NCI-H510A treated with DMSO at 0.1 percent for 48 hours (cell line): ENCODE measurements at places on chromosomes 7 and 10.

GRCh38 chr7:157688533-157689268 is 351.9 kb downstream of the DNAJB6 start:
- DNase-seq = no peak

DNA sequence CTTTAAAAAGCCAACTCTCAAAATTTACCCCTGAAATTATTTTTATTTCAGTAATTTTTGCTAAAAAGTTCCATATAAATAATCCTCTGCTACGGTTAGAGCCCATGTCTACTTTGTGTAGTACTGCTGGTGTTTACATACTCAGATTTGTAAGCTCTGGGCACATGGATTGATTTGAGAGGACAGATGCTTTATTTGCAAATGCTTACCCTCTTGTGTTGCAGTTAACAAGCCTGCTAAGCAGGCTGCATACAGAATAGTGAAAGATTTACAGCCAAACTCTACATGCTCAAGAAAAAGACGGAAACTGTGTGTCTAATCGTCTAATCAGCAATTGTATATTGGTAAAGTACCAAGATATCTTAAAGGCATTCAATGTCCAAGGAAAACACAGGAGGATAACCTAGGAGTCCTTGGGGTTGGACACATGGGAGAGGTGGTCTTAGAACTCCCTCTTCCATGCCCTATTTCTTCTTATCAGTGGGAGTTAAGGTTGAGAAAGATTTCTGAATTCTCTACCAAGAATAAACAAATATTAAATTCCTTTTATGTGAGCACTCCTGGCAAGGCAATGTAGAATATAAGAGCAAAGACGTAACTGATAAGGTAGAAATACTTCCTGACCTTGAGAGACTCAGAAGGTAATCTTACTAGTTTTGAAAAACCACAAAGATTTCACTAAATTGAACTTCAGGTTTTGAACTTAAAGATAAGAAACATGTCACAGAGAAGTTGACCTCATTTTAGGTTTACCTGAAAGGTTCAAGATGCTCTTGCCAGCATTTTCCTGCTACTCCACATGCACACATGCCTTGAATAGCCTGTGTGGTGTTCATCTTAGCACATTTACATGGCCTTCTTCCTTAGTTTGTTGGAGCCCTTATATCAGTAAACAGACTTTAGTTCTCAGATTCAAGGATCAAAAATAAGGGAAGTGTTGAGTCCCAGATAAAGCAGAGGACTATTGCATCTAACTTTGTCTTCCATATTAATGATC is 1216.5 kb downstream of the SORCS3 start:
- DNase-seq = no peak

- no peak for DNase-seq
These were observed 13.5 kb upstream of the BAIAP2L1 start for GRCh38 chr7:98414205-98414900.

- DNase-seq = no peak
These were observed 115.6 kb downstream of the TWIST1 start for GRCh38 chr7:19001854-19002253.

DNA sequence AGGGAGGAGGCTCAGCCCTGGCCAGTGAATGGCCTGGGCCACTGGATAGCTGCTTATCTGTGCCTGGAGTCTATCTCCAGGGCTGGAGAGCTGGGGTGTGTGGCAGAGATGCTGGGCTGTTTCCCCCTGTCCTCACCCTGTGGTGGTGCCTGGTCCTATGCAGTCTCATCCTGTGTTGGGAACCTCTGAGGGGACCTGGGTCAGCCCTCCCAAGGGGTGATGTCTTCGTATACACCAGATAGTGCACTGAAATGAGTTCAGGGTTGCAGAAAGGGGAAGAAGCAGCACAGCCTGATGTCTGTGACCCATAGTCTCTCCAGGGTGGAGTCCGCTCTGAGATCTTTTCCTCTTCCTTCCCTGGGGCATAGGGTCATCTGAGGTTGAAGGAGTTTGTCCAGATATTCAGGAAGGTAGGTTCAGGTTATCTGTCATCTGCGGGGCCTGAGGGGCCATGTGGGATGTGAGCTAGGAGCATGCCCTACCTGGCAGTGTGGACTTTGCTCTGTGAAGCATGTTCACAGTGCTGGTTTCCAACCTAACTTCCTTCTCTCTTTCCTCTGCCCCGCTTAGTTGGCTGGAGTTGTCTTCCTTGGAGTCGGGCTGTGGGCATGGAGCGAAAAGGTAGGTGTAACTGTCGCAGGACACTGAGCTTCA is 33.4 kb upstream of the SH2D4B start:
- no peak for DNase-seq

- DNase-seq = no peak
These were observed 6.5 kb downstream of the DUSP5 start for GRCh38 chr10:110504111-110504735.

- DNase-seq = peak; percentile 46
These were observed 29.8 kb upstream of the GNA12 start for GRCh38 chr7:2873686-2874551.

DNA sequence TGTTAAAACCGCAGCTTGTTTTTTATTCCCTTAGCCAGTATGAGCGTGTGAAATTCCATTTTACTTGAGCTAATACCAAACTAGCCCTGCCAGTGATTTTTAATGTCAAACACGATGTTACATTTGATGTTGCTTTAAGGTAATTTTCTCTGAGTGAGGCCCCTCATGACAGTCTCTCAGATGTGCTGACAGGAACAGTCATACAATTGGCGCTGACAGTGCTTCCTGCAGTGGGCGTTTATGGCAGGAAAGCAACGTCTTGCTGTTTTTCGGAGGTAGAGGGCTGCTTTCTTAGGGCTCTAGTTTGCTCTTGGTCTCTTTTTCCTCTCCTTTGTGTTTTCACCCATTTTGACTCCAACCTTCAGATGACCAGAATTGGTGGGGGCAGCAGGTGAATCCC is 19.3 kb downstream of the PON1 start:
- DNase-seq = no peak

DNA sequence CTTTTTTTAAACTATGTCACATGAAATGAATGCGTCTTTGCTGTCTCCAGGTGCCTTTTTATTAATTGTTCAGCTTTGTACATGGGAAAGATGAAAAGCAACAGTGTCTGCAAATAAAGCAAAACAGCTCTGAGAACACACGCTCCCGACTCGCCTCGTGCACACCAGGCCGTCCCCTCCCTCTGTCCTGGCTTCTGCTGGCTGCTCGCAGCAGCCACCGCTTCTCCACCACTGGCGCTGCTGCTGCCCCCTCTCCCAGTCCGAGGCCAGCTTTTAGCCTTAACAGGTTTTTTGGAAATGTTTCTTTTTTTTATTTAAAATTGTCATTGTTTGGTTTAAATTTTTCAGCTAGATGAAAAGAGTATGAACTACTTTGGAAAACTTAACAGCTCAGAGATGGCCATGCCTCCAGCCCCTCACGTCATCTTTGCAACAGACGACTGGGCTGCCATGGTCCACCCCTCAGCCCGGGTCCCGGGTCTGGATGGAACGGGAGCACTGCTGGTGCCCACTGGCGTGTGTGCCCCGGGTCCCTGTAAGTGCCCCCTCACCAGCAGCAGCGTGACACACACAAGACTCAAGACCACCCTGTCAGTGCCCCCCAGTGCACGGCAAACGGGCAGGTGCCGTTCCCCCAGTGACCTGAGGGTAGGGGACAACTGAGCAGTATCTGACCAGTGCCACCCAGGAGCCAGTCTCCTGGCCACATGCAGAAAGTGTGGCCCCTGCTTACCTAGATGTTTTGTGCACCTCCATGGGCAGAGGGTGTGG is 415.6 kb upstream of the FOXK1 start:
- DNase-seq = no peak

DNA sequence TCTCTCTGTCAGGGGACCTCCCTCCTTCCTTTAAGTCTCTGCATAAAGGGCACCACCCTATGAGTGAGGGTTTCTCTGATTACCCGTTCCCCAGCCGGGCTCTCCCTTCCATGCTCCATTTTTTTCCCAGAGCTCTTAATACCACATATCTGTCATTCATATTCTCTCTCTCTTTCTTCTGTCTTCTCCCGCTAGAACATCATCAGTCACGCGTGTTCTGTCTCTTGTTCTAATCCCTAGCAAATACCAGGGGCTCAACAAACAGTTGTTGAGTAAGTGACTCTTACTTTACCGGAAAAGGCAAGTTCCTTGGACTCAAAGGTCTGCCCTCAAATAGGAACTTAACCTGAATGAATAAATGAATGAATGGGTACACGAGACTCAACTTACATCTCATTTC is 68.5 kb downstream of the RSU1 start:
- no peak for DNase-seq

- DNase-seq = no peak
These were observed 70.7 kb upstream of the MKX start for GRCh38 chr10:27816320-27816719.

DNA sequence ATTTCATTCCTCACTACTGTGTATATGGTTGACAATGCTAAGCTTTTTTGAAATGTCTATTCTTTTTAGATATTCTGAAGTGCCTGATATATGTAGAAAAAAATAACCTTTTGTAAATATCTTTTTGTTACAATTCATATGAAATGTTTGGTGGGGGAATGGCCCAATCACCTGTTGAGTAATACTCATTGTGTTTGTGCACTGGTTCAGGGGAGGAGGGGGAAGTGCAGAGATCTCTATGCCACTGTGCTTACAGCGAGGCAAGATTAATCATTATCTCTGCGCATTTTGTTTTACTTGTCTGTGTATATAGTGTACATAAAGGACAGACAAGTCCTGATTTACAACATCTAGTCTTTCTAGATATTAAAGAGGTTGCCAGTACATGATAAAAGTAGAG is 25.2 kb downstream of the NUP42 start:
- DNase-seq = no peak

DNA sequence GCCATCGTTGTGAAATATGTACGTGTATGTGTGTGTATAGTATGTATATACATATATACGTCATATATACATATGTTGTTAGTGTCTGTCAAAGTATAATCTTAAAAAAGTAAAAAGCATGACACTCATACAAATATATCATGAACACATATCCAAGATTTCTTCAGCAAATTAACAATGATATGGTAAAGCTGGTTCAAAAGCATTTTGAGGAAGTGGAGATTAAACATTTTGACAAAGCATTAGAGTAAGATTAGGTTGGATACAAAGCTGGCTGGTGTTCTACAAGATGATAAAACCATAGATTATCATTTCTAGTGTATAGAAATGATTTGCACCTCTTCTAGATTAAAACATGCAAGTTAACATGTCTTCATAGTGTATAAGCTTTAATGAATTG is 771 bp upstream of the NUDCD3 start:
- no peak for DNase-seq

- no peak for DNase-seq
These were observed 23.2 kb downstream of the UPF2 start for GRCh38 chr10:12019283-12019971.

DNA sequence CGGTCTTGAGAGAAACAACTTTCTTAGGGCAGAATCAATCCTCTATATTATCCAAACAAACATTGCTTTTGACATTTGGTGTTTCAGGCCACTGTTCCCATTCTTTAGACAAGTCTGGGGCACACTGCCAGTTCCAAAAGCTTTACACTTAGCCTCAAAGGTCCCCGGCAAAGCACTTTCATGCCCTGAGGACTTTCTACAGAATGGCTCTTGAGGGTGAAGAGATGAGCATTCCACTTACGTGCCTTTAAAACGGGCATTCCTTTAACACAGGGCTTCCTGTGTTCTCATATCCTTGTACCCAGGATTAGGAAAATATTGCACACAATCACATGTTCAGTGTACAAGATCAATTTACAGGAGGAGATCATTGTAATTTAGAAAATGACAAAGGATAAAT is 13.1 kb upstream of the TMEM213 start:
- no peak for DNase-seq

GRCh38 chr10:124340033-124340760 is 78.5 kb downstream of the OAT start:
- DNase-seq = peak; percentile 16

GRCh38 chr10:101287997-101288635 is 58.9 kb upstream of the LBX1 start:
- peak; percentile 51 for DNase-seq

DNA sequence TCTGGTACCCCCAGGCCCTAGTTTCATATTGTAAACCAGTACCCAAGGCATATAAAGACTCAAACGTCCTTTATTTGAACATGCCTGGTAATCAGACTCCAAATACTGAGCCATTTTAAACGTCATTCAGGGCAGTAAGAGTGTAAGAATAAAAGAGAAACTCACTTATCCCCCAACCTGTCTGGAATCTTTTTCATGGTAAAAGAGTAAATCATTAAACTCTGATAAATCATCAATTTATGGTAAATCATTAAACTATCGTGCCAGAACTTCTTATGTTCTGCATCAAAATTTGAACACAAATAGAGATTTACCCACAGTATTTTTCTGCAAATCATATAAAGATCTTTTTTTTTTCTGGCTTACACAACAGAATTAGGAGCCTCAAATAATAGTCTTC is 734.3 kb upstream of the POT1 start:
- DNase-seq = no peak

GRCh38 chr10:116868198-116868676 is 18.9 kb downstream of the ENO4 start:
- DNase-seq = no peak

DNA sequence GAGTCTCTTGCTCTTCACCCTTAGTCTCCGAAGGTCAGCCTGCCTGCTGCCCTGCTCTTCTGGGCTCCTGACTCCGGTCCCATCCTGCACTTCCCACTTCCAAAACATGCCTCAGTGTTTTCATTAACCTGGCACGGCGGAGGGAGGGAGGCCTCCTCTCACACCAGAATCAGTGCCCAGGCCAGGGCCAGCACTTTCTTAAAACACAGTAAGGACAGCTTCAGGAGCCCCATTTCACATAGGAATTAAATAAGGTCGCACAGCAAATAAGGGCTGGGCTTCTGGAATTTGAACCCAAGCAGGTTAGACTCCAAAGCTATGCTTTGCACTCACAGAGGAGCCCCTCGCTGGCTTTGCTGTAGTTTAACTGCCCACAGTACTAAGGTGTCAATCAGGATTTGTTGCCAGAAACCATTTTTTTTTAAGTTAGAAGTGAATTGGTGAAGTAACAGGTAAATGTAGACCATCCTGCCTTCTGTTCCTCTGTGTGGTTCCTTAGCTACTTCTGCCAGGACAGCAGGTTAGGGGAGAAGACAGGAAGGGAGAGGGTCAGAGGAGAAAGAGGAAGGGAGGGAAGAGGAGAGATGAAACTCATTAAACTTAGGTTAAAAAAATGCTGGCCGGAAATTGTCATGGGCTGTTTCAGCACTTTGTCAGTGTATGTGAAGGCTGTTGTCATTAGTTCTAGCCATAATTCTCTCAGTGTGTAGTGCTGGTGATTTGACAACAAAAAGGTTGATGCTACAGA is 1.1 kb downstream of the RASSF4 start:
- no peak for DNase-seq

DNA sequence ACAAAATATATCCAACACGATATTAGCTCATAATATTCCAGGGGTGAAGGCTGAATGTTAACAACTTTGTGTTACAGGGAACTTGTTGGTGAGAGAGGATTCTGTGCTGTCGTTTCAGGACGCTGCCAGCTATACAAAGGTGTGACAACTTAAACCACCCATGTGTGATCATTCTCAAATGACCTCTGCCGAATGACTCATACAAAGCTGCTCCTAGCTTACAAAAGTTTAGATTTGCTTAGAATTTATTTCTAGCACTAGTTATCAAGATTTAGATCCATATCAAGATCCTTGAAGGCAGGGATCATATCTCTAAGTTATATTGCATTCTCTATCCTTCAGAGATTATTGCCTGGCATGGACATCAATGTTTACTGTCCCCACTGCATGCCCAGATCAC is 65.3 kb downstream of the COBL start:
- no peak for DNase-seq

GRCh38 chr7:130345136-130345535 is 520 bp downstream of the CPA5 start:
- peak; percentile 78 for DNase-seq
